Ovary (tissue), 10 donors: ENCODE measurements at places on chromosomes 11 and 22. TPM values are rescaled to one million over a fixed set of nuclear protein-coding genes. Genes with fewer than 3 reads are reported as not detected.

Gene MS4A15
- polyA plus RNA-seq, result 0.15 TPM

Gene CAPN5
- 13.2 TPM for polyA plus RNA-seq

Gene DDI1
- polyA plus RNA-seq, result not detected

Gene IGLL1
- polyA plus RNA-seq, result not detected

- DNase-seq, result no peak
Observed at GRCh38 chr22:20186183-20186870, 35.5 kb upstream of the CCDC188 start.

- peak; percentile 30 for DNase-seq
Observed at GRCh38 chr11:128463371-128463829, 124.0 kb downstream of the ETS1 start.

- DNase-seq, result peak; percentile 94
Observed at GRCh38 chr22:38755155-38755910, 465 bp downstream of the SUN2 start.

- DNase-seq, result no peak
Observed at GRCh38 chr22:19184276-19184997, 5.9 kb upstream of the SLC25A1 start.

DNA sequence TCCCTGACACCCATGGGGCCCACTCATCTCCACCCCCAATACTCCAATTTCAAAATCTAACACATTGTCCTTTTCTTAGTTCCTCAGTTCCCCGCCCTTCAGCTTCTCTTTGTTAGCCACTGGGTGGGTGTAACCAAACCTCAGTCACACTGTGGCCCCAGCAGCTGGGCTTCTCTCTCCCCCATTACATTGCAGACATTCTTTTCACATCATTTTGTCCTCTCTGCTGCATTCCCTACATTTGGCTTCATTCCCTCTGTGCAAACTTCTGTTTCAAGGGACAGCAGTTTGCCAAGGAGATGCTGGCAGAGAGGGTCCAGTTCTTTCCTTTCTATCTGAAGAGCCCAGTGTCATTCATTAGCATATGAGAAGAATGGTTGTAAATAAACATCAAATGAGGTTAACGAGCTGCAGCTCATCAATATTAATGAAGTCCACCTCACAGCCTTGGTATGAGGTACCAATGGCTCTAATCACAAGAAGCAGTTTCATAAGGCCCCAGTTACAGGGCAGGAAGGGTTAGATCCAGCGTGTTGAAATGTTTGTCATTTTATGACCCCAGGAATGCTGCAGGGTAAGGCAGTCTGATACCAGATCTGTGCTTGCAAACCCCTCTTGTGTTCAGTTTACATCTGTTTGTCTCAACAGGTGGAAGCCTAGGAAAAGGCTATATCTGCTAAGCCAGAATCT is 72.3 kb downstream of the ARFGAP2 start:
- DNase-seq, result no peak

DNA sequence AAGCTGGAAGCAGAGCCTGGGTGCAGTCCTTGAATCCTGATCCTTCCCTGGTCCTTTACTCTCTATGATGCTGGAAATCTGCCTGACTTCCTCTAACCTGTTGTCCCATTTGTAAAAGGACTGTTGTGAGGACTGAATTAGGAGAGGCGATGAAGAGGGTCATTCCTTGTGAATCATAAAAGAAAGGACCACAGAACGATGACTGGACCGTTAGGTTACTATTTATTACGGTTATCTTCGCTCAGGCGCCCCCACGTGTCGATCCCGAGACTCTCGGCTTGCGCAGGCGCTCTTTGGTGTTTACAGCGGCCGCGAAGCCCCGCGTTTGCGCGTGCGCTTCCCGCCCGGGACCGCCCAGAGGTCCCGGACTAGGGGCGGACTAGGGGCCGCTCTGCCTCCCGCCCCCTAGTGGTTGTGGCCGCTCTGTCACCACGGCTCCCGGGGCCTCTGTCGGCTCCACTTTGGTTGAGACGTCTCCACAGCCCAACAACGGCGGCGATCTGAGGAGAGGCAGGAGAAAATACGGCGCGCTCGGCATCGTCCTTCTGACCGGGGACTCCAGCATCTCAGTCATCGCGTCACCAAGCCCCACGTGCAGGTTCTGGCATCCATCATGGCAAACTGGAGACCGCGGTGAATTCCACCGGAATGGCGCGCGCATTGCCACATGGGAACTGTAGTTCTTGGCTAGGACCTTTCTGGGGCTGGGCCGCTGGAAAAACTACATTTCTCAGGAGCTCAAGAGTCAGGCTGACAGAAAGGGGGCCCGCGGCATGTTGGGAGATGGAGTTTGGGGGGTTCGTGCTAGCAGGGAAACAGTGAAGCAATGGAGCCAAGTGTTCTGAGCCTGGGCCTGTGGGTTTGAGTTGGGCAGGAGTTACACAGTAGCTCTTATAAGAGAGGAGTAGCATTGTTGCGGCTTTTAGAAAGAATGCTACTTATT is at the start of gene STARD10:
STARD10 (minus strand) TSS at position 623 of the 943 bp plus-strand sequence. CDS start 12,866 bp downstream, outside the sequence.
- peak; percentile 98 for DNase-seq

DNA sequence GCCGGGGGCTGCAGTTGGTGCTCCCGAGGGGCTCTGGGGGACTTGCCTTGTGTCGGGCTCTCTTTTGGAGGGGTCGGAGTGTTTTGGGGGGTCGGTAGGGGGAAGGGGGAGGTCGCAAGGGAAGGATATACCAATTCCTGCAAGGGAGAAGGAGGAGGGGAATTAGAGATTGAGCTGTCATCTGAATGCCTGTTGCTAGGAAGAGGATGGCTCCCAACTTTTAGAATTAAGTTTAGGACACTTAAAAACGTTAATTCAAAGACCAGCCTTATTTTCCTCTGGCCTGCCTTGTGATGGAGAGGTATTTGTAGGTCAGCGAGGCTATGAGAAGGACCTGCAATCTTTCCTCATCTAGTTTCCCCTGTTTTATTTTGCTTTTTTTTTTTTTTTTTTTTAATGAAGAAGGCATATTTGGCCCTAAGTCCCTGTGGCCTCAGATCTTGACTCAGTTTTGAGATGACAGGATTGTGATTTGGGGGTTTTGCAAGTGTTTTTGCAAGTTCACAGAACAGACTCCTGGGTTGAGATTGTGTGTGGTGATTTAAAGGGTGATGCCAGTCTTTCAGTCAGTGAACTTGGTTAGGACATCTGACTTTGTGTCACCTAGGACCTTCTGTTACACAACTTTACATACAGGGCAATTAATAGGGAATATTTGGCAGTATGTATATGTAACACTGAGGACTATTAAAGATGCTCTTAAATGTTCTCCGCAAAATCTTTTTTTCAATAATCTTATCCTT is 672 bp downstream of the TMEM135 start:
- DNase-seq, result no peak

- no peak for DNase-seq
Observed at GRCh38 chr22:41240377-41241132, at the start of gene CHADL. CHADL (minus strand) TSS chr22:41240931; CDS start chr22:41240881, 50 bp downstream.

GRCh38 chr11:34565417-34566207 is 52.0 kb upstream of the ELF5 start:
- DNase-seq, result no peak
